ENCODE measurements at places on chromosomes 1 and 21.
A peak's percentile ranks its signal among the peaks of the same experiment; 100 is the strongest.

- no peak for DNase-seq
Measured at GRCh38 chr1:56148326-56149193, 430.8 kb downstream of the PLPP3 start.

GRCh38 chr1:82755671-82756070 is 954.9 kb downstream of the ADGRL2 start:
- no peak for DNase-seq

GRCh38 chr1:46816930-46817329 is 18.1 kb downstream of the CYP4B1 start:
- DNase-seq = no peak

GRCh38 chr1:230085178-230085515 is 18.1 kb downstream of the GALNT2 start:
- no peak for DNase-seq

DNA sequence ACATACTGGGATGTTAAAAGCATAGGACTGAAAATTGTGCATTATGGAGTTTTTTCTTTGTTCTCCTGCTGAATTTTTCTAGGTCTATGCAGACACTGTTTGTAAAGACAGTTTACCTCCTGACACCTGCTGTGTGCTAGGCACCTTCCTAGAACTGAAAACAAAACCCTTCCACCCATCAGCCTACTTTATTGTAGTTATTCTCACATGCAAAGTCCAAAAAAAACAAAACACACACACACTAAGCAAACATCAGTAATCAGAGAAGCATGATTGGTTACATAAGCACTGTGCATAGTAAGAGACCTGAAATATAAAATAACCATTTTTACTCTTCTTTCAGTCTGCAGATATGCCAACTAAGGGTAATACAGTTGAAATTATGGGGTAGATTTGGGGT is 195.1 kb downstream of the CRB1 start:
- DNase-seq = no peak

DNA sequence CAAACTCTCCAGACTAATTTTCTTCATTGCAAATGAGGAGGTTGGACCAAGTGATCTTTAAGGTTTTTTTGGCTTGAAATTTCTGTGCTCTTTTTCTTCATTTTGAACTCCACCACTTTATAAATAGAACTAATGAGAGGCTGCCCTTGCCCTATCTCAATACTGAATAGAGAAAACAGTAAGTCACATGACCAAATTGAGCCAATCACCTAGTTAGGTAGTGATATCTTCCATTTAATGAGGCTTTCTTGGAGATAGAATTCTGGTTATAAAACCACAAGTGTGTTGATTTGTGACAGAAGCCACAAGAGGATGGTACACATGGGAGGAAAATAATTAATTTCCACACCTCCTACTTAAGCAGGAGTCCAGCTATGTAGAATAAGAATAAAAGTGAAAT is 263.4 kb upstream of the SNX7 start:
- no peak for DNase-seq

DNA sequence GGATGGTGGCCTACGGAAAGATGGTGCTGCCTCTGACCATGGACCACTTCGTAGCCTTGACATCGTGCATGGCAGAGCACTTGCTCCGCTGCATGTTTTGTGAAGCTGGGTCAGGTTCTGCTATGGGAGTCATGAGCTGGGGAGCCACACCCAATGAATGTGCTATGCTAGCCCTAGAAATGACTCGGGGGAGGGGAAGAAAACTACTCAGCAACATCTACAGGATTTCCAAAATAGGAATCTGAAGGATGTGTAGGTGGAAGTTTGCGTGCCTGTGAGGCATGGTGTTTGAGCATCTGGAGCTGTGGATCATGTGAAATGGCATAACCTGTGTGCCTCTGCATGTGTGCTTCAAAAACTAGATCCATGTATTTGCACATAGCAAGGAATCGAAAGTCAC is 247.3 kb downstream of the CACNA1E start:
- DNase-seq = no peak

GRCh38 chr1:83815330-83815729 is 183.6 kb downstream of the TTLL7 start:
- no peak for DNase-seq

DNA sequence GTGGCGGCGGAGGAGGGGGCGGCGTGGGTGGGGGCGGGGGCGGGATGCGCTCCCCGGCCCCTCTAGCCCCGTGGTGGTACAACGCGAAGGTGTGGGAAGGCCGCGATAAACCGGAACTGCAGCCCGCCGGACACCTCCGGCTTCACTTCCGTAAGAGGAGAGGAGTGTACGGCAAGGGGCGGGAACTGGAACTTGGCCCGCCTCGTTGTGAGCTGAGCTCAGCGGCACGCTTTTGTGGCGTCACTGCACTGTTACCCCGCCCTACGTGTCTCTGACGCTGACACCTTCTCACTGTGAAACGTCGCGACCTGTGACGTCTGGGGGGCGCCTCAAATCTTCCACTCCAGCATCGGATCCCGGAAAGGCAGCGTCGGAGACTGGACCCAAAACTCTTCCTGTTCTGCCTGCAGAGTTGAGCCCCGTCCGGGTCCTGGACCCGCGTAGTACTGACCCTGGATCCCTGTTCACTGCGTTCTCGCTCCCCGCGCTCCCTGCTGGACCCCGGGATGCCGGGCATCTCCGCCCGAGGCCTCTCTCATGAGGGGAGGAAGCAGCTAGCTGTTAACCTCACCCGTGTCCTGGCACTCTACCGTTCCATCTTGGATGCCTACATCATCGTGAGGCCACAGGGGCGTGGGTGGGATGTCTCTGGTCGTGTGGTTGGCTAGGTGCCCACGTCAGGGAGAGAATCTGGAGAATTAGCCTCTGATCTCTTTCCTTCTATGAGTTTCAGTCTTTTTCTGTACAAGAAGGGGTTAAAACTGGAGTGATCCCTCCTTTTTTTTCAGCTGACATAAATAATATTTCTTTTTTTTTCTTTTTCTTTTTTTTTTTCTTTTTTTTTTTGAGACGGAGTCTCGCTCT is at the start of gene ISG20L2:
ISG20L2 (minus strand) TSS at position 168 of the 864 bp plus-strand sequence. CDS start 1,114 bp downstream, outside the sequence.
- DNase-seq = peak; percentile 96

- no peak for DNase-seq
Measured at GRCh38 chr21:41219498-41220207, 51.7 kb downstream of the BACE2 start.

DNA sequence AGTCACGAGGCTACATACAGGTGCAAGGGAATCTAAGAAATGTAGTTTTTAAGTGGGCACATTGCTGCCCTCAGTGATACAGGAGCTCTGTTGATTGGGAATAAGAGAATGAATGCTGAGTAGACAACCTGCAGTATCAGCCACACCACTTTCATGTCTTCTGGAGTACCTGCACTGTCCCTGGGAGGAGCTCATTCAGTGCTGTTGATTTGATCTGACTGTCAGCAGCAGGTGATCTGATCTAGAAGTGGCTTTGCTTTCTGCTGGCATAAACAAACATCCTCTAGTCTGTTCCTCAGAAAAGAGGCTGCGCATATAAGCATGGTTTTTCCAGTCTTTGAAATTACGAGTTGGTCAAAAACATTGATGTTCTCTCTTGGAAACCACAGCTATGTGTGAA is 35.5 kb upstream of the LRRC52 start:
- DNase-seq = no peak

DNA sequence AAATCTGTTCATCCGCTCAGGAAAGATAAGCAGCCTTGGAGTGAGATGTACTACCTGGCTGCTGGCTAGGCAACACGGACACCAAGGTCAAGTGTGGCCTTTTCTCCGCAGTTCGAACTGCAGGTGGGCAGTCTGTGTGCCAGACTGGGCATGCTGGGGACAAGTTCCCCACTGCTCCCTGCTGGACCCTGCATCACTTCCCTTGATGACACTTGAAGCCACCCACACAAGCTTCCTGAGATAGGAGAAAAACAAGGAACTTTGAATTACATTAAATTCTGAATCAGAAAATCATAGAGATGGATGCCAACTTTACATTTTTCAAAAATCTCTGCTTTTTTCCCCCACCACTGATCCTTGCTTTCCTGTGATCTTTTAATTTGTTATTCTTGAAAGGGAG is 38.3 kb downstream of the BEND5 start:
- no peak for DNase-seq

- no peak for DNase-seq
Measured at GRCh38 chr1:79945391-79945790, 938.9 kb upstream of the ADGRL4 start.

GRCh38 chr1:63307196-63307794 is 15.1 kb upstream of the FOXD3 start:
- DNase-seq = no peak

DNA sequence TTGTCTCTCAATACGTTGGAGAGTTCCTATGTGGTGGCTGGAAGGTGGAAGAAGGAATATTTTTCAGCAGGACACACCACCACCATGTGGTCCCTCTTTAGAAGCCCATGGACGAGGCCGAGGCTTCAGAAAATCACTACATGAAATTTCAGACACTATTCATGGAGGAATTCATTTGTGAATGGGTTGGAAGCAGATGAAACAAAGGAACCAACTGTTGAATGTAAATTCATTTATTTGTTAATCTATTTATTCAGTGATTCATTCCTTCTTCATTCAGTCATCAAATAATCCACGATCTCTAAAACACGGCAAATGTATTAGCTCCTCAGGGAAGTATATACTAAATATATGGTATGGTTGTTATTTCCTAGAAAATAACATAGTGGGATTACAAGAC is 12.2 kb downstream of the SLC35F3 start:
- no peak for DNase-seq

GRCh38 chr1:230128569-230129285 is 61.7 kb downstream of the GALNT2 start:
- DNase-seq = no peak
